ENCODE measurements at places on chromosomes 16 and 17.

- DNase-seq, result no peak
Measured at GRCh38 chr17:58084317-58084981, 1.2 kb downstream of the DYNLL2 start.

- no peak for DNase-seq
Measured at GRCh38 chr17:47997586-47997985, 26.7 kb downstream of the CDK5RAP3 start.

DNA sequence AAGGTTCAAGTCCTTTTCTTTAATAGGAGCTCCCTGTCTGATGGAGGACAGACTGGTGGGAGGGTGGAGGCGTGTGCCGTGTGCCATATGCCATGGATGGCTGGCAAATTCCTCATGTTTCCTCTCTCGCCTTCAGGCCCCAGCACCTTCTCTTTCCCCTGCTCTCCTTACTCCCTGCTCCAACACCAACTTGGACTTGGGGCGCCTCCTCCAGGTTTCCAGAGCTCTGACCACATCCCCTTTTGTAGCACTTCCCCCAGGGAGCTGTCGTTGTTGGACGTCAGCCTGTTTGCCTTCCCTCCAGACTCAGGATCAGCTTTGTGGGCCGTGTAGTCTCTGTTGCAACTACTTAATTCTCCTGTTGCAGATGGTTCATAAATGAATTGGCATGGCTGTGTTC, 30.7 kb downstream of the TMC7 start:
- no peak for DNase-seq

GRCh38 chr16:57645169-57645568, 16.7 kb downstream of the ADGRG1 start:
- no peak for DNase-seq

DNA sequence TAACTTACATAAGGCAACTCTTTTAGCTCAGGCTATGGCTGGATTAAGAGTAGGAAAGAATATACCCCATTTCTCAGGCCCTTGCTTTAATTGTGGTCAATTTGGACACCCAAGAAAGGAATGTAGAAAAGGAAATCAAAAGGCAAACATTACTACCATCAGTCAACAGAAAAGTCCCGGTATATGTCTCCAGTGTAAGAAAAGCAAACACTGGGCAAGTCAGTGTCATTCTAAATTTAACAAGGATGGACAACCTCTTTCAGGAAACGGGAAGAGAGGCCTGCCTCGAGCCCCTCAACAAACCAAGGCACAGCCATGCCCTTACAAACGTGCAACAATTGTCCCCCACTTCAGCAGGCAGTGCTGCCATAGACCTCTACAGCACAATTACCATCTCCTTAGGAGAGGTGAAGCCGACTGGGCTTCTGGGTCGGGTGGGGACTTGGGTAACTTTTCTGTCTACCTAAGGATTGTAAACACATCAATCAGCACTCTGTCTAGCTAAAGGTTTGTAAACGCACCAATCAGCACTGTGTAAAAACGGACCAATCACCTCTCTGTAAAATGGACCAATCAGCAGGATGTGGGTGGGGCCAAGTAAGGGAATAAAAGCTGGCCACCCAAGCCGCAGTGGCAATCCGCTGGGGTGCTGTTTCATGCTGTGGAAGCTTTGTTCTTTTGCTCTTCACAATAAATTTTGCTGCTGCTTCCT, 12.4 kb downstream of the MRPL58 start:
- no peak for DNase-seq

DNA sequence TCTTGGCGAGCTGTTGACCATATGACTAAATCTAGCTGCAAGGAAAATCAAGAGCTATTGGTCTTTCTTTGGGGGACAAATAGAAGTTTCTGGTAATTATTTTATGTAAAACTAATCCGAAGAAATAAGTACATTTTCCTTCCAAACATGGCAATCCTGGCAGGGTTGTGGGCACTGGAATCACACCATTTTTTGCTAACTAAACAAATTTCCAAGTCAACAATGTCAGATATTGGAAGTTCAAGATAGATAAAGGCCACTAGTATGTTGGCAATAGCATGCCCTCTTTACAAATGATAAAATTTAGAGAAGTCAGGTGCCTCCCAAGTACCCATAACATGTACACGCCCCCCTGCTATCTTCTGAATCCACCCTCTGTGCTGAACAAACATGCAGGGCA, 330.4 kb downstream of the CDH13 start:
- DNase-seq, result no peak

- no peak for DNase-seq
Measured at GRCh38 chr16:471353-472198, 46.1 kb downstream of the RAB11FIP3 start.

- no peak for DNase-seq
Measured at GRCh38 chr17:62405451-62405850, 18.2 kb upstream of the METTL2A start.

DNA sequence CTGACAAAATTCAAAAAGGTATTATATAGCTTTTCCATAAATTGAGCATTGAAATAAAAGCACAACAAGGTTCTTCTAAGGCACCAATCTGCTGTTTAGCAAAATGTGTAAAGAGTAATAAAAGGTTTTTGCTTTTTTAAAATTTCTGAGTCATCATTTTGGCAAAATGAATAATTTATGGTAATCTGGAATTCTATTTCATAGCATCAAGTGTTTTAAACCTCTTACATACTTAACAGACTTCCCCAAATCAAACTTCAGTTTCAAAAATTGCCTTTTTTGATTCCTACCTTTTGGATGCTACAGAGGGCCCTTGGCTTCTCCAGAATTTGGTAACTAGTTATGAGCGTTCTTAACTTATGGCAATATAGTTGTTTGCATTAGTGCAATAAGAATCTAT, 154.0 kb upstream of the ELAC2 start:
- no peak for DNase-seq

DNA sequence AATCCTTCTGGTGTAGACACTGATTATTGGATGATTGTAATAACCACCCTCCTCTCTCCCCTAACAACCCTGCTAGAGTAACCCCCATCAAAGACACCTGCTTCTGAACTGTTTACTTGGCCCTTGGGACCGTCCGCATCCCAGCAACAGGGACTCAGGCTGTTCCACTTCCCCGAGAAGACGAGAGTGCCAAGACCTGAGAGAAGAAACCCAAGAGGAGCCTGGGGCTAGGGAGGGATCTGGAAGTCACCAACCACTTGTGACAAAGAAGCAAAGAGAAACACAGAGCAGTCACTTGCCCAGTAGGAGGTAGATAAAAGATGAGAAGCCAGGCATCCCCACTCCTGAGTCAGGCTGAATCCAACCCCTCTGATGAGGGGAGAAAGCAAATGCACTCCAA, 84.3 kb downstream of the CDH11 start:
- no peak for DNase-seq

DNA sequence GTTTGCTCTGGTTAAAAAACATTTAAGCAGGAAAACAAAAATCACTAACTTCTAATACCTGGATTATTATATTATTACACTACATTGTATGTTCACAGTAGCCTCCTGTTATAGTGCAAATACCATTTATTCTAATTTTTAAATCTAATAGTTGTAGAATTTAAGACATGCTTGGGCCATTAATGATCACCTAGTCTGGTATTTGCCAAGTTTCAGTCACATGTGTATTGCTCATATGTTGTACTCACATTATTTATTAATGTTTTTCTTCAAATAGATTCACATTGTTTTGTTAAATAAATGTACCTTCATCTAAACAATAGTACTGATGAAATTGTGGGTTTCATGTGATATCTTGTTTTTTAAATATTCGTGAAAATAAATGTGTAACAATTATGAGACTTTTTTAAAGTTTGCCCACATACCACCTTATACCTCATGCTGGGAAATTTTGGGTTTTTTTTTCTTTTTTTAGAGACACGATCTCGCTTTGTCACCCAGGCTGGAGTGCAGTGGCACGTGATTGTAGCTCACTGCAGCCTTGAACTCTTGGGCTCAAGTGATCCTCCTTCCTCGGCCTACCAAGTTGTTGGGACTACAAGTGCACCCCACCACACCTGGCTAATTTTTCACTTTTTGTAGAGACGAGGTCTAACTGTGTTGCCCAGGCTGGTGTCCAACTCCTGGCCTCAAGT, 5.9 kb downstream of the ZNF771 start:
- no peak for DNase-seq

DNA sequence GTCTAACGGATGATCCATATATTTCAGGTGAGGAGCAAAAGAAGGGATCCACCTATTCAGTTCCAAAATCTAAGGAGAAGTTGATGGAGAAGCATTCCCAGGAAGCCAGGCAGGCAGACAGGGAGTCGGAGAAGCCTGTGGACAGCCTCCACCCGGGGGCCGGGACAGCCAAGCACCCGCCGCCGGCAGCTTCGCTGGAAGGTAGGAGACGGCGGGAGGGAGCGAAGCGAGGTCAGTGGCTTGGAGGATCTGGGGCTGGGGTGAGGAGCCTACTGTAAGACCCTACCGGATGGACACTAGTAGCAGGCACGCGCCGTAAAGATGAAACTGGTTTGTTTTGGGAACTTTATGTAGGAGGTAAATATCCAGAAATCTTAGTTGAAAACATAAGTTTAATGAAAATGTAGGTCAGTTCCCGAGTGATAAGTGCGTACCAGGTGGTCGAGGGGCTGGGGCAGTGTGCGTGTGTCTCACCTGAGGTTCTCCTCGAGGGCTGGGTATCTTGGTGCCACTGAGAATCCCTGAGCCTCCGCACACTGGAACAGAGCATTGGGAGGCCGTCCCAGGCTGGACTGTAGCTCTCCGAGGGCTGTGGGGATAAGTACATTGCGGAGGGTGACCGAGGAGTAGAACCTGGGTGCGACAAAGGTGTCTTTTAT, 714 bp downstream of the SPATA33 start:
- no peak for DNase-seq

DNA sequence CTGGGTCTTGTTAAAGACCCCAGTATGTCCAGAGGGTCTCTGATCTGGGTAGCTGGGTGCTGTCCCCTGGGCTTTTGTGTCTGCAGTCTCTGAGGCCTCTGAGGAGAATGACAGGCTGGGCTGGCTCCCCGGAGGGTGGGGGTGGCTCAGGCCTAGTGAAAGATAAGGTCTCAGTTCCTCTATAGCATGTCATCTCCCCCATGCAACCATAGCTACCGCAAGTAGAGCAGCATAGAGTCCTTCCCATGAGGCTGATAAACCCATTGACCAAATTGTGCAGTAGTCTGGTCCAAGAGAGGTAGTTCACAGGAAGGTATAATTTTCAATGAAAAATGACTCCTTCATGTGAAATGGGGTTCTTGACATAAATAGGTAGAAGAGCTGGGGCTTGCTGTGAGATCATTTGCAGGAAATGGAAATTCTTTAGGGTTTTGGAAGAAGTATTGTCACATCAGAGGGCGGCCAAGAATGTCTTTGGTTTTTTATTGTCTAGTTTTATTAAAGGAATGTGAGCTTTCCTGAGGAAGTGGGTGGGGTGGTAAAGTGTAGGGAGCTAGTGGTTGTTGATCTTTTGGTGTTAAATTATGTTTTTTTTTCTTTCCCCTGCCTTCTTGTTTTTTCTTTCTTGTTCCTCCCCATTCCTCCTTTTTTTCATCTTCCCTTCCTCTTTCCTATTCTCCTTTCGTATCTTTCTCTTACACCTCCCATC, 21.0 kb downstream of the SLC7A6OS start:
- no peak for DNase-seq

- no peak for DNase-seq
Measured at GRCh38 chr16:55964923-55965475, 89.8 kb upstream of the CES5A start.

- DNase-seq, result no peak
Measured at GRCh38 chr16:65119901-65120401, 1.9 kb downstream of the CDH11 start.

DNA sequence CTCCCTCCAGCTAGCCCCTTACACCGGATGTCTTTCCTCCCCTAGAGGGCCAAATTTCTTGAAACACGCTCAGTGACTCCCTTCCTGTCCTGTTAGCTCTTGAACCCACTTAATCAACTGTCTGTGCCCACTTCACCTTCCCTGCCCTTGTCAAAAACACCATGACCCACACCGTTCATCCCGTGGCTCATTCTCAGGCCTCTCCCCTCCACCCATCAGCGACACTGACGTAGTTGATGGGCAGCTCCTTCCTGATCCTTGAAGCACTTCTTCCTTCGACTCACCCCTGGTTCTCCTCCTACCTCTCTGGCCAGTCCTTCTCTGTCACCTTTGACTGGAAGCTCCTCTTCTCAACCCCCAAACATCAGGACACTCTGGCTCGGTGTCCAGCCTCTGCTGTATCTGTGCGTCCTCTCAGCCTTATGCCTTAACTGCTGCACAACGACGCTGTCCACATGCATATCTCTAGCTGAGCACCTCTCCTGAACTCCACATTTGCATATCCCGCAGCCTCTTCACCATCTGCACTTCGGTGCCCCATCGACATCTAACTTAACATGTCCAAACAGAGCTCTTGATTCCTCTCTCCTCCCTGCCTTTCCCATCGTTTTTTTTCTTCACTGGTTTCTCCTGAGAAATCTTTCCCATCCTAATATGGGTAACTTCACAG, 39.3 kb upstream of the CCDC182 start:
- no peak for DNase-seq

GRCh38 chr17:17151962-17152361, 54.2 kb downstream of the PLD6 start:
- DNase-seq, result no peak

GRCh38 chr17:31390748-31391495, 553 bp upstream of the RAB11FIP4 start:
- DNase-seq, result no peak

DNA sequence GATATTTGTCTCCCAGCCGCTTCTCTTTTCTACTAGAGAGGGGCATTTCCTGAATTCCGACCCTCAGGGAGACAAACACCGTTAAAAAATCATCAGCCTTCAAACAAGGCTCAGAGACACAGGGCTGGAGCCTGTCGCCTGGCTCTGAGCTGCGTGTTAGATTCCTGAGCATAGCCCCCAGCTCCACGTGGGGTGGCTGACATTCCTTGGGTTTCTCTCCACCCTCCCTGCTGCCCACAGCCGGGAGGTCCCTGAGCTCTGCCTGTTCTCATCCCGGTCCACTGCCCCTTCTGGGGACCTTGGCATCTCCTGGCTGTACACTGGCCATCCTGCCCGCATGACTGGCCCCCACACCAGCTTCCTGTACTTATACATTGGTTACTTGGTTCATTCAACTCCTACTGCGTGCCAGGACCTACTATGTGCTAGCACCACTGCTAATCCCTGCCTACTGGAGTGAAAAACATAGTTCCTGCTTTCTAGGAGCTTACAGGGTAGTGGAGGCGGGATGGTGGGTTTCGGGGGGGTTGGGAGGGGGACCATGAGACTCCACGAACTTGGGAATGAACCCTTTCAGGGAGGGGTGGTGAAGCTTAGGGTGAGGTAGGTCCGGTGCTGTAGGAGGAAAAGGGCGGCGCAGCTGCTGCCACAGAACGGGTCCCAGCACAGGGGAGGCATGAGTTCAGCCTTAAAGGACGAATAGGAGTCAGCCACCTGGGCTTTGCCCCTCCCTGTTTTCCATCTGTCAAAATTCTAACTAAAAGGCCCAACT, 52.1 kb upstream of the TMEM132E start:
- DNase-seq, result no peak

DNA sequence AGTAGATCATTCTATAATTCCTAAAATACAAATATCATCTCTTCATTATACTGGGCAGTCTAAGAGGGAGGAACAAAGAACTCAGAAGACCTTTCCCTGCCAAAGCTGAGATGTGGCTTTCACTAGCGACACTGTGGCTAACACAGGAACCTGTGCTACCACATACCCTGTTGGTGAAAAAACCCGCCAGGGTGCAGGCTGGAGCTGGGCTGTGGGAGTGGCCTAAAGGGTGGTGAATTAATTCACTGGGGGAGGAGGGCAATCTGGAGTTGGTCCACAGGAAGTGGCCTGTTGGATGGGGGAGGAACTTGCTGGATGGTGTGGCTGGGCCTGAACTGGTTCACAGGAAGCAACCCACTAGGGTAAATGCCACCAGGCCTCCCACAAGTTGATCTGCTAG, 7.4 kb downstream of the ZNF594 start:
- no peak for DNase-seq
